Activated CD4-positive, alpha-beta T cell treated with anti-CD3 and anti-CD28 coated beads, Interleukin-2, amount 50 U/mL, for 24 hours (primary cell): ENCODE measurements at places on chromosomes 7 and 10.

DNA sequence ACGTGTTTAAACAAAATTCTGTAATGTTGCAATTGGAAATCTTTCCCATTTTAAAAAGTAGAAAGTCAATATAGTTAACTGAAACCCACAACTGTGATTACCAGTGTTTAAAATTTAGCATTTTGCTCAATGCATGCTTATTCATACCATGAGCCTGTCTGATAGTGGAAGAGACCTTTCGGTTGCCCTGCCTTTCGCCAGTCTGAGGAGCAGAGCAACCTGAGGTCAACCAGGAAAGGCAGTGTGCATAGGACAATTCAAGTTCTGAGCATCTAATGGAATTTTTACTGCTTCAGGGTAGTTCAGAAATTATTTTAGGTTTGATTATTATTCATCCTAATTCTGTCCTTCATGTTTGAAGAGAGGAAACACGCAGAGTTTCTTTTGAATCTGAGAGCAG lies 100.8 kb downstream of the CUBN start:
- DNase-seq, result no peak

GRCh38 chr7:78588393-78588792 lies 789.8 kb downstream of the PHTF2 start:
- DNase-seq, result no peak

DNA sequence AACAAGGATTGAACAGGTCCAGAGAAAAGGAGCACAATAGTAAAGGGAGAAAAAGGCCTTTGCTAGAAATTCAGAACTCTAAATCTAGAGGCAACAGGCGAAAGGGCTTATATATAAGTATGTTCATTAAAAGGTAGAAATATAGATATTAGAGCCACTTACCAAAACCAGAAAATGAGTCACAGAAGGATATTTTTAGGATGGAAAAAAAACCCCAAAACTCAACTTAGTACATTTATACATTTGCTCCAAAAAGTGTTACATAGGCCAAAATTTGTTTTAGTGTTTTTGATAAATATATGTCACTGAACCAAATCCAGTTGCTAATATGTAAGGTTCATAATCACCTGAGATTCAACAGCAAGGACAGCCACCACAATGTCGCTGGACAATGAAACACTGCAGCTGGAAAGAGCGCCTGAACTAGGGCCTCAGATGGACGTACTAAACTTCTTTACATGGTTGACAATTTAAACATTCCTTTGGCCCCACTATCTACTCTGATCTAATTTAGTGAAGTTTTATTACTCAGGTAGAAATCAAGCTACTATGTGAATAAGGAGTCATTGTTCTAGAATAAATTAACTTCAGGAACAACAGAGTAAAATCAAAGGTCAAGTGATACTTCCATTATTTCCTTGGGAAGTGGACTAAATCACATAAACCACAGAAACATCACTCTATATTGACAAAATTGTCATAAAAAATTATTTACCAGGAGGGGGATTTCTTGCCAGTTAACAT lies 10.9 kb downstream of the FAM3C start:
- no peak for DNase-seq

DNA sequence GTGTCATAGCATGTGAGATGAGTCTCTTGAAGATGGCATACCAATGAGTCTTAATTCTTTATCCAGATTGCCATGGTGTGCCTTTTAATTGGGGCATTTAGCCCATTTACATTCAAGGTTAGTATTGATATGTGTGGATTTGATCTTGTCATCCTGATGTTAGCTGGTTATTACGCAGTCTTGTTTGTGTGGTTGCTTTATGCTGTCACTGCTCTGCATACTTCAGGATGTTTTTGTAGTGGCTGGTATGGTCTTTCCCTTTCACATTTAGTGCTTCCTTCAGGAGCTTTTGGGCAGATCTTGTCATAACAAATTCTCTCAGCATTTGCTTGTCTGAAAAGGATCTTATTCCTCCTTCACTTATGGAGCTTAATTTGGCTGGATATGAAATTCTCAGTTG lies 16.5 kb downstream of the FAM25A start:
- DNase-seq, result no peak

DNA sequence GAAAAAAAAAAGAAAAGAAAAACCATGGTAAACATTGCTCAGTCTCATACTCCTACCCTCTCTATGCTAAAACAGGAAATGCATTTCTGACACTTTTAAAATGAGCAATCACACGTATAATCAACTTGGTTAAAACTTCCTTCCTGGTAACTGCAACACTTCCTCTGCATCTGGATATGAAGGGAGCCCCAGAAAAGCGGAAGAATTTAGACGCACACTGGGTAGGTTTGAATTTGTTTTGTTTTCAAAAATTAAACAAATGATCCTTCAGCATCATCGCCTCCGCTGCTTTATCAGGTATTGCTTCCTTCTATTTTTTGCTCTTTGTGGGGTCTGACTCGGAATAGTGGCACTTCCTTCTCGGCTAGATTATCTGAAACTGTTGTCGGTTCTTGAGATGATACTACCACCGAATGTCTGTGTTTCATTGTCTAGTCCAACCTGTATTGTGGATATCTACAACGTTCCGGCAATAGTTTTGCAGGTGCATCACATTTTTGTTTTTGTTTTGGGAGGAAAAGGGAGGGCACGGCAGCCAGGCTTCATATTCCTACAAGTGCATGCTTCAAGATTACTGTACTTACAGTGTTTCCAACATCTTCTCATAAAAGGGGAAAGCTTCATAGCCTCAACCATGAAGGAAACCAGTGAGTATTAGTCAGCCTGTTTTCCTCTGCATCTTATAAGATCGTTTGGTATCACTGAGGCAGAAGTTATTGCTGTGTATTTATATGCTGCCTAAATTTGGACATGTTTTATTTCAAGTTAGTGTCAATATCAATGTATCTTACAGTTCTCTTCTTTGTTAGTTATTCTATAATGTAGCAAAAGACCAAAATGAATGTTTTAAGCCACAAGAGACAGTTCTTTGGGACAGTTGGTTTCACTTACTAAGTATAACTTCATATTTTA lies at the start of gene PIK3CG:
PIK3CG (plus strand) TSS at position 153 of the 912 bp plus-strand sequence. CDS start 2,280 bp downstream, outside the sequence.
- DNase-seq, result no peak

DNA sequence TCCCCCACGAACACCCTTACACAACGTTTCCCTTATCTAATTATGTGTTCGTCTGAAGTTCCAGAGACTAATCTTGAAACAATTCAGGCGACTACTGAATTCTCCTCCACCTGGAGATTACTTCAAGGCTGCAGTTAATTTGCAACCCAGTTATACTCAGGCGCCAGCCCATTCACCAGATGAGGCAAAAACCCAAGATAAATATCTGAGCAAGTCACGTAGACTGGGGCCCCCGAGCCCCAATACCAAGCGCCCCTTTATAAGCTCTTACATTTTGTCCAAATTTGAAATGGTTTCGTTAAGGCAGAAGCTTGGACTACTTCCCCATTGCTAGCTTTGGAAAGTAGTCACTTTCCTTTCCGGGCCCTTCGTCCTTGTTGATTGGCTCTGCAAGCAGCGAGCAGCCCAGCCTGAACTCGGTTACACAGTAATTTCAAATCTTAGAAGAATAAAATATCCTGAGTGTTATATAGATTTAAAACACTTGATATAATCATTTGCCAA lies 1.2 kb downstream of the TPK1 start:
- no peak for DNase-seq

- DNase-seq, result no peak
Observed at GRCh38 chr10:104197364-104197763, 34.8 kb downstream of the CFAP43 start.

DNA sequence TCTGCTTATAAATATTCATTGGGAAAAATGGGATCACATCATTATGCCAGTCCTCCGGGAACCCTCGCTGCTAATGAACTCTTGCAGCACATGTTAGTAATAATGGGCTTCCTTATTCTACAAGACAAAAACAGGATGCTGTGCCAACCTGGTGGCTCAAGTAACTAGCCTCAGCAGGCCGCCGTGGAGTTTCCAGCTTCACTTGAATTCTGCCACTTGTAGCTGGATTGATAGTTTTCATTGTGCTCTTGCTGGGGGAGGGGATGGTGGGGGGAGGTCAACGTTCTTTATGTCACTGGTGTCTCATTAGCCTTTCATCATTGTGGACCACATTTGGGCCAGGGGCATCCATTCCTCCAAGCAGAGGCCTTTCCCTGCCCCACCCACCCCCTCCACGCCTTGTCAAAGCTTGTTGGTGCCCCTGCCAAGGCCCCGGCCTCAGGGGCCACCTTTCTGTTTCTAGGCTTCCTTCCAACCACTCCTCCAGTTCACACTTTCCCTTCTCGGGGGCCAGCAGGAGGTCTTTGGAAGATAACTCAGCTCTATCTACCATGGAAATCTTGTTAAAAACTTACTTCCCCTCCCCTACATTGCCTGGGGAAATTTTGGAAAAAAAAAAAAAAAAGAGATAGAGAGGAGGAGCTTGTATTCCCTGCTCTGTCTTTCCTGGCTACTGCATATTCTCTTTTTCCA lies 153.9 kb downstream of the BMPER start:
- no peak for DNase-seq

DNA sequence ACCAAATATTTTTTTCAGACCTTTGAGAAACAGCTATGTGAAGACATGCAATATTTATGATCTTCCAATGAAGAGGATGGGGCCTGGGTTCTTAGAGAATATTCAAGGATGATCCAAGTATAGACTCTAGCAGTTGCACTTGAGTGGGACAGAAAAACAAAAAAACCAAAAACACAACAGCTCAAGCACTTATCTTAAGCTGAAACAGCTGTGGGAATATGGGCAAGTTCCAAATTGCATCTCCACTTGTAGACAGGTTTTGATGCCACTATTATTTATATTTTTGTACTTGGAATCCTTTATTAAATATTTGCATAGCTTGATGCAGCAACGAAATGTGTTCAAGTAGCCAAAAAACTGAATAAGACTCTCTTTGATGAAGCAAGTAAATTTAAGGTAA lies 2.2 kb upstream of the PDK4 start:
- DNase-seq, result no peak

GRCh38 chr10:29980084-29980483 lies 79.3 kb downstream of the JCAD start:
- no peak for DNase-seq

DNA sequence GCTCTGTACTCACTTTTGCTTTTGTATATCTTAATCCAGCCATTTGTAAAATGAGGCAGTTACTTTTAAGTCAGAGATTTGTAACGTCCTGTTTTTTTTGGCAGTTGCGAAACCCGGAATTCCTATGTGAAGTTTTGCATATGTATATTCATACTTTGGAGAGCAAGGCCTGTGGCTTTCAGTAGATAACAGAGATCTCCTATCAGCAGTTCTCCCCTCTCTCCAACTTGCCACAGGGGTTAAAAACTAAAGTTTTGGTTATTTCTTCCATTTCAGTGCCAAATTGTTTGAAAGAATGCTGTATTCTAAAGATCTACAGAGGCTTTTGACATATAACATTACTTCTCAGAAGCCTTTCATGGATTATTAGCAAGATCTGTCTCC lies 102.4 kb downstream of the EXOC4 start:
- no peak for DNase-seq

DNA sequence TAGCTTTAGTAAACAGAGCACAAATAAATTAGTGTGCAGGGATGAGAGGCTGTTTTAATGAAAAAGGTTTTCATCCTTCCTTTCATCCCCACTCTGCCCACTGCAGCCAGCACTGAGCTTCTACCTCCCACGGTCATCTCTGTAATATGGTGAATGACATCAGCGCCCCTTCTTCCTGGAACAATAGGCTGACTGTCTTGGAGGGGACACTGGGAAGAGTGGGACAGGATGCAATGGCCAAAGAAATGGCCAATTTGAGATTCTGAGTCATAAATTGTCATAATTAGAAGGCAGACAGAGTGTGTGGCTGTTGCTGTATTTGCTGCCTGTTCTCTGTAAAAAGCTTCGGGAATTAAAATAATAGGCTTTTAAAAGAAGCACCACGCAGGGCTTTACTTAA lies 126.7 kb upstream of the CALN1 start:
- DNase-seq, result no peak

GRCh38 chr7:24827027-24827426 lies 69.8 kb upstream of the GSDME start:
- DNase-seq, result no peak

DNA sequence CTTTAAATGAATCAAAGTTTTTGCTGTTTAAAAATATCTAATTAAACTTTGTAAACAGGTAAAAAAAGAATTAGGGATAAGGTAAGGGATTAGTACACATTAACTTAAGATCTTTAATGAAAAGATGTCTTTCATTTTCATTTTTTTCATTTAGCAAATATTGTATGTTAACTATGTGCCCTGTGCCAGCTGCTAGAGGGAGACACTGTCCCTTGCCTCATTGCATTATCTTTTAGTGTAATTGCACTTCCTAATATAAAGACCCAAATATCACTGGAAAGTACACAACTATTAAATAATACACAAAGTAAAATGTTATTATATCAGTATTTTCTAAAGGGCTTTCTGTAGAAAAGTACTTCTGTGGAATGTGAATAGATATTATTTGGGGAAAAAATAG lies 102.7 kb downstream of the GPR37 start:
- DNase-seq, result no peak
